ENCODE measurements at places on chromosomes 4 and X.

DNA sequence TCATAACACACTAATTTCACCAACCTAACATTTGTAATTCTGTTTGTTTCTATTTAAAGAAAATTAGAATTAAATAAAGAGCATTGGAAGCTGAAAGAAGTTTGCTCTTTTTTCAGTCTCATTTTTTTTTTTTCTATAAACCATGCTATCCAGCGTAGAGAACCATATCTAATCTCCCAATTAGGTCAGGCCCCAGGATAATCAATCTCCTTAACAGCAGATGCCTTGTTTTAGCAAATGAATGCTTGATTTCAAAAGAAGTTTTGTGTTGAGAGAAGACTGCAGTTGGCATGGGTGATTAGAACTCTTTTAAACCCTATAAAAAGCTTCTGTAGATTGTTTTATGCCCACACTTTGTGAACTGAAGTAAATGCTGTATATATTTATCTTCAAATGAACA is 15.6 kb upstream of the MAD2L1 start:
- H3K27me3 ChIP-seq, result no peaks in the 10 kb centered on the region
- no peak overlapping the region for H3K4me3 ChIP-seq
- DNase-seq, result no peak
- no peaks in the 10 kb centered on the region for H3K36me3 ChIP-seq
- no peaks in the 10 kb centered on the region for H3K4me1 ChIP-seq

- H3K36me3 ChIP-seq, result peaks cover 24% of the 10 kb centered on the region
- peak; percentile 89 for DNase-seq
- peaks cover 69% of the 10 kb centered on the region for H3K4me1 ChIP-seq
- peak overlapping the region; percentile 50 for H3K4me3 ChIP-seq
- no peaks in the 10 kb centered on the region for H3K27me3 ChIP-seq
- peak overlapping the region; percentile 76 for H3K27ac ChIP-seq
Observed at GRCh38 chr4:2837904-2838496, 5.6 kb upstream of the ADD1 start.

DNA sequence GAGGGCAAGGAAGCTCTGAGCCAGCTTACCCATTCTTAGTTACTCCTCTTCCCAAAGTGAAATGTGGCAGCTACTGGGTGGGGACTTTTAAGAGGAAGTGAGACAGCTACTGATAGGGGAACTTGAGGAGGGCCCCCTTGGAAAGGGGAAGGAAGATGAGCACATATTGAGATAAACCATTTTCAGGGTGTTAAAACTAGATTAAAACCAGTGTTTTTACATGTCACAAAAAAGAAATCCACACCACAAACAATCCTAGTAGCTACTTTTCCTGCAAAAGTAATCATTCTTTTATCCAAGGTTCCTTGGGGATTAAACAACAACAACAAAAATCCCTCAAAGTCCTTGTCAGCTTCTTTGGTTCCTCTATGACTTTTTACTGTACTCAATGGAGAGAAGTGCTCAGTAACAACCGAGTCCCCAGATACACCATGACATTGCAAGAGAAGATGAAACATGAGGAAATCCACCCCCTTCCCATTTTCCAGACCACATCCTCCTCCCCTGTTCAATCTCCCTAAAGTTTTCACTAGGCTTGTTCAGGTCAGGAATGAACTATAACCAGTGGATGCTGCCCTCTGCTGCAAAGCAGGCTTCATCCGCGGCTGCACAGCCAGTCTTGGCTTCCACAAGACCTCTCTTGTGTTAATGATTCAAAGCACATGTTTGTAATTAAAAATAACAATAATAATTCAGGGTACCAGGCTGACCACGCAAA is 113.5 kb upstream of the TMEM164 start:
- DNase-seq, result no peak
- no peak overlapping the region for H3K4me3 ChIP-seq
- no peak overlapping the region for H3K27ac ChIP-seq
- no peaks in the 10 kb centered on the region for H3K36me3 ChIP-seq
- no peaks in the 10 kb centered on the region for H3K27me3 ChIP-seq
- H3K4me1 ChIP-seq, result no peaks in the 10 kb centered on the region

GRCh38 chrX:71177327-71177726 is 32.7 kb downstream of the NLGN3 start:
- H3K27ac ChIP-seq, result no peak overlapping the region
- DNase-seq, result no peak
- H3K27me3 ChIP-seq, result no peaks in the 10 kb centered on the region
- no peak overlapping the region for H3K4me3 ChIP-seq
- peaks cover 9% of the 10 kb centered on the region for H3K4me1 ChIP-seq
- H3K36me3 ChIP-seq, result peaks cover 19% of the 10 kb centered on the region

DNA sequence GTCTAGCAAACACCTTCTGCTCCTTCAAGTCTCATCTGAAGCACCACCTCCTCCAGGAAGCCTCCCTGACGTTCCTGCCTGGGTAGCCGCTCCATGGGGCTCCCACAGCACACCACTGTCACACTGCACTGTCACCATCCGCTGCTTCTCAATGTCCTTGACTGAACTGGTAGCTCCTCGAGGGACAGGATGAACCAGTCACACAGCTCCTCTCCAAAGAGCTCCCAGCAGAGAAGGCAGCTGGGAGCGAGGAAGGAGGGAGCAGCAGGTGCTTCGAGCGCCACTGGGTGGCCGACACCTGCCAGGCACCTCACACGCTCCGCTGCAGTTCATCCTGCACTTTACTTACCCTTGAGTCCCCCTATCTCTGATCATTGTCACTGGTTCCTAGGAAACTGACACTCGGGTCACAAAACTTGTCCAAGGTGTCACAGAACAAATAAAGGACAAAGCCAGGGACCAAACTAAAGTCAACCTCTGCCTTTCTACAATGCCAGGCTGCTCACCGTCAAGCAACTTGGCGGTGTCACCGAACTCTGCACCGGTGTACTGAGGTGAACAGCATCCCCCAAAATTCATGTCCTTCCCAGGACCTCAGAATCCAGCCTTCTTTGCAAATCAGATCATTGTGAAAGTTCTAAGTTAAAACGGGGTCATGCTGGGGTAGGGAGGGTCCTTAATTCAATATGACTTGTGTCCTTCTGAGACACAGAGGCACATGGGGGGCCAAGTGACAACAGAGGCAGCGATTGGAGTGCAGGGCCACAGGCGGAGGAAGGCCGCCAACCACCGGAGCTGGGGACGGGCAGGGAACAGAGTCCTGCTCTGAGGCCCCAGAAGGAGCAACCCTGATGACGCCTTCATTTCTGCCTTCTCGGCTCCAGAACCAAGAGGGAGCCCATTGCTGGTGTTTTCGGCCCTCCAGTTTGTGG is 5.5 kb upstream of the S100P start:
- H3K4me1 ChIP-seq, result peaks cover 82% of the 10 kb centered on the region
- peak overlapping the region; percentile 34 for H3K27ac ChIP-seq
- H3K36me3 ChIP-seq, result peaks cover 2% of the 10 kb centered on the region
- no peaks in the 10 kb centered on the region for H3K27me3 ChIP-seq

GRCh38 chr4:5357870-5358269 is 306.6 kb downstream of the STK32B start:
- H3K36me3 ChIP-seq, result no peaks in the 10 kb centered on the region
- no peak for DNase-seq
- no peaks in the 10 kb centered on the region for H3K4me1 ChIP-seq

GRCh38 chr4:123361195-123361861 is 35.3 kb upstream of the SPRY1 start:
- H3K27ac ChIP-seq, result no peak overlapping the region
- no peak overlapping the region for H3K4me3 ChIP-seq
- DNase-seq, result no peak
- no peaks in the 10 kb centered on the region for H3K36me3 ChIP-seq
- no peaks in the 10 kb centered on the region for H3K27me3 ChIP-seq

GRCh38 chrX:150692831-150693724 is at the start of gene MTMR1:
TSS of gene MTMR1 (plus strand) at chrX:150693396. CDS start at chrX:150693531, 135 bp downstream.
- peak; percentile 41 for DNase-seq
- no peaks in the 10 kb centered on the region for H3K36me3 ChIP-seq
- peak within 1 kb of the TSS; percentile 82 for H3K27ac ChIP-seq
- peaks cover 74% of the 10 kb centered on the region for H3K4me1 ChIP-seq

- H3K4me1 ChIP-seq, result no peaks in the 10 kb centered on the region
- no peaks in the 10 kb centered on the region for H3K36me3 ChIP-seq
- no peak overlapping the region for H3K4me3 ChIP-seq
- H3K27ac ChIP-seq, result no peak overlapping the region
Observed at GRCh38 chr4:16027114-16027513, 56.7 kb downstream of the PROM1 start.

GRCh38 chrX:129653971-129654651 is 645 bp downstream of the APLN start:
- H3K27me3 ChIP-seq, result peaks cover 4% of the 10 kb centered on the region
- no peak for DNase-seq
- peaks cover 15% of the 10 kb centered on the region for H3K4me1 ChIP-seq
- no peak overlapping the region for H3K27ac ChIP-seq
- H3K4me3 ChIP-seq, result peak overlapping the region; percentile 25

GRCh38 chr4:87843936-87844335 is 11.2 kb downstream of the MEPE start:
- no peaks in the 10 kb centered on the region for H3K4me1 ChIP-seq
- no peak overlapping the region for H3K4me3 ChIP-seq
- H3K27me3 ChIP-seq, result peaks cover 4% of the 10 kb centered on the region
- H3K27ac ChIP-seq, result no peak overlapping the region
- H3K36me3 ChIP-seq, result no peaks in the 10 kb centered on the region

Data from CD4-positive, alpha-beta T cell (primary cell).